Caki2 (cell line): ENCODE measurements at places on chromosomes 13 and 19. TPM values are rescaled to one million over a fixed set of nuclear protein-coding genes. Genes with fewer than 3 reads are reported as not detected.

The ZNF358 gene
- total RNA-seq = 22.9 and 33.6 TPM in 2 replicates

The MEIOSIN gene
- 0.35 TPM in 1 of 2 replicates, not detected in the other for total RNA-seq

The TUBB4A gene
- total RNA-seq = 0.41 TPM in 1 of 2 replicates, not detected in the other

The THSD8 gene
- total RNA-seq = not detected in 2 replicates

The PGLYRP1 gene
- total RNA-seq = not detected in 2 replicates

The LILRA5 gene
- total RNA-seq = not detected in 2 replicates

The SSC5D gene
- 0.14 TPM in 1 of 2 replicates, not detected in the other for total RNA-seq

The RFPL4AL1 gene
- not detected in 2 replicates for total RNA-seq

The ZNF563 gene
- 1.3 and 13.5 TPM in 2 replicates for total RNA-seq

The LNX2 gene
- total RNA-seq = 1.9 and 4.1 TPM in 2 replicates

The PLIN5 gene
- not detected in 2 replicates for total RNA-seq

The SIGLEC12 gene
- total RNA-seq = not detected in 2 replicates

The HOMER3 gene
- 115 and 131 TPM in 2 replicates for total RNA-seq

The CAPNS1 gene
- 218 and 288 TPM in 2 replicates for total RNA-seq

The ATP1A3 gene
- 2.3 TPM in 1 of 2 replicates, not detected in the other for total RNA-seq

The C1QTNF9B gene
- total RNA-seq = 1.1 and 2.3 TPM in 2 replicates

The CEACAM16 gene
- not detected in 2 replicates for total RNA-seq

The PRX gene
- total RNA-seq = 4.4 and 5.3 TPM in 2 replicates
